ENCODE measurements at places on chromosomes 5 and 9.

DNA sequence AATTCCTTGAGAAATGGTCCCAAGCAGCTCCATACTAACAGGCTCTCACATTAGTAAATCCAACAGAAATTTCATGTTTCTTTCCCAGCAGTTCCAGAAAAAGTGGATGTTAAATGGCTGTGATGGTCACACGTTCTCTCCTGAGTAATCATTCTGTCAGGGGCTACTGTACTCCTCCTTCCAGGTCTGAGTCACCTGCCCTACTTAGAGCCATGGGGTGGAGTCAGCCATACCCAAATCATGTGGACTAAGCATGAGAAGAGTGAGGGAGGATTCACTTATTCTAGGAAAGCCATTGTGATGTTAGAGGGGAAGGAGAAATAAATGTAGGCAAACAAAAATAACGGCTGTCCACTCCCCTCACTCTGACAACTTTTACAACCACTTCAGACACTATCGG is 547.2 kb downstream of the CSNK1G3 start:
- no peak for DNase-seq

- DNase-seq: no peak
These were observed 71.8 kb downstream of the GALNT10 start for GRCh38 chr5:154262342-154262741.

GRCh38 chr9:20995616-20996015 is 35.8 kb downstream of the HACD4 start:
- DNase-seq: no peak

GRCh38 chr5:36720688-36721087 is 114.3 kb downstream of the SLC1A3 start:
- no peak for DNase-seq

- no peak for DNase-seq
These were observed 293.9 kb downstream of the ZSWIM6 start for GRCh38 chr5:61625681-61626621.

GRCh38 chr9:109012876-109013678 is at the start of gene CTNNAL1:
Gene CTNNAL1, minus strand, starts transcription at chr9:109013499. Its CDS starts 57 bp downstream, at chr9:109013442.
- DNase-seq: peak; percentile 82

DNA sequence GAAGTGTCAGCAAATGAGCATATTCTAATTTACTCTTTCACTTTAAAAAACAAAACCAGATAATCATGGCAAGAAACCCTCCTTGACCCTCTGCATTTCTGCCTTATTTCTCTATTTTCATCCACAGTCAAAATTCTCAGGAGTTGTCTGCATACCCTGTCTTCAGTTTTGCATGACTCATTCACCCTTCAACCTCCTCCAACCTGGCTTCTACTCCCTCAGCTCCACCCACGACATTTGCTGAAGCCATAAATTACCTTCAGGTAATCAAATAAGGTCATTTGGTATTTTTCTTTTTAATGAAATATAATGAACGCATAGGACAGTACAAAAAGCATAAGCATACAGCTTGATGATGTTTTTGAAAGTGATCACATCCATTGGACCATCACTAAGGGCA is 27.8 kb upstream of the SH3GL2 start:
- no peak for DNase-seq

GRCh38 chr5:100401149-100401548 is 134.0 kb upstream of the FAM174A start:
- DNase-seq: no peak

GRCh38 chr5:108484035-108484434 is 102.1 kb upstream of the FBXL17 start:
- no peak for DNase-seq

DNA sequence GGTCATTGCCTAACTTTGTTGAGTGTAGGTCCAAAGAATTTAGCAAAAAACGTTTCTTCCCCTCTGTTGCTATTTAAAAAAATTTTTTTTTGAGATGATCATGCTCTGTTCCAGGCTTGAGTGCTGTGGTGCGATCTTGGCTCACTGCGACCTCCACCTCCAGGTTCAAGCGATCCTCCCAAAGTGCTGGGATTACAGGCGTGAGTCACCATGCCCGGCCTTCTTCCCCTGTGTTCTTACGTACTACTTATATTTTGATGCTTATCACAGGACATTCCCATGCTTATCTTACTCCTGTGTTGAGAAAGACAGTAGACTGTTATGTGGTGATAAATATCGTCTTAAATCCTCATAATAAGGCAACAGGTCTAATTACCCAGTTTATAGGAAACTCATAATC is 2.5 kb downstream of the ACER2 start:
- no peak for DNase-seq

DNA sequence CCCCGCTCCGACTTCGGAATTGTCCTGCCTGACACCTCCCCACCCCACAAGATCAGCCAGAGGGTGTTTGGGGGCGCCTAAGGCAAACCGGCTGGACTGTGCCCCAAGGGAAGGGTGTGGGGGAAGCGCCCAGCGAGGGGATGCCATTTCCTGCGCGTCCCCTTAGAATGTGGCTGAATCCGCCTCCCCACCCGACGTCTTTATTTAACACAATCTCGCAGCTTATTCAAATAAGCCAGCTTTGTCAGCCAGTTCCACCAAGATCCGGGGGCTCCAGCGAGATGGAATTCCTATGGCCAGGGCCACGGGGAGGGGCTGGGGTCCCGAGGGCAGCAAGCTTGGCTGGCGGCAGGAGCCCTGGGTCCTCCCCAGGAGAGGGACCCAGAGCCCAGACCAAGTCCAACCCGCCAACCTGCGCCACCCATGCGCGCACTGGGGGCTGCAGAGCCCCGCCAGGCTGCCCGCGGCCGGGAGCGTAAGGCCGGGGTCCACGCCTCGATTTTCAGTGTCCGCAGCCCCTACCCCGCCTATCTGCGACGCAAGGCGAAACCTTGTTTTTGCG is 7.4 kb downstream of the IRX4 start:
- DNase-seq: no peak

GRCh38 chr9:79809316-79809876 is 237.6 kb downstream of the TLE4 start:
- DNase-seq: no peak

DNA sequence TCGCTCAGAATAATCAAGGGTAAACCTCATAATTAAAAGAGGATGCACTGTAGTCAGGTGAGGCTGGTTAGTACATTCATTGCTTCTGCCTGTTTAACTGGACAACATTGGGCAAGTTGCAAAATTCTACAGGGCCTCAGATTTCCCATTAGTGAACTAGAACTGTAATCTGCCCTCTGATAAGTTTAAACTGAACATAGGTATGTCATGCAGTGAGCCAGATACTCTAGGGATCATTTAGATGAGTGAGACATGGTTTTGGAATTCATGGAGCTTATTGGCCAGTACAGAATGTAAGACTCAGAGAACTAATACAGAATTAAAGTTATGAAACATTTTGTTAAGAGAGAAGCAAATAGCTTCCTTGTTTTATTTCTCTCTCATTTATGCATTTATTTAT is 35.9 kb downstream of the RNF44 start:
- no peak for DNase-seq

Measured in COLO829 (cell line).